Dermis blood vessel endothelial cell (primary cell): ENCODE measurements at places on chromosomes 3 and 15. TPM values are rescaled to one million over a fixed set of nuclear protein-coding genes. Genes with fewer than 3 reads are reported as not detected.

- DNase-seq: no peak
Measured at GRCh38 chr3:113300596-113300995, 89.2 kb downstream of the BOC start.

DNA sequence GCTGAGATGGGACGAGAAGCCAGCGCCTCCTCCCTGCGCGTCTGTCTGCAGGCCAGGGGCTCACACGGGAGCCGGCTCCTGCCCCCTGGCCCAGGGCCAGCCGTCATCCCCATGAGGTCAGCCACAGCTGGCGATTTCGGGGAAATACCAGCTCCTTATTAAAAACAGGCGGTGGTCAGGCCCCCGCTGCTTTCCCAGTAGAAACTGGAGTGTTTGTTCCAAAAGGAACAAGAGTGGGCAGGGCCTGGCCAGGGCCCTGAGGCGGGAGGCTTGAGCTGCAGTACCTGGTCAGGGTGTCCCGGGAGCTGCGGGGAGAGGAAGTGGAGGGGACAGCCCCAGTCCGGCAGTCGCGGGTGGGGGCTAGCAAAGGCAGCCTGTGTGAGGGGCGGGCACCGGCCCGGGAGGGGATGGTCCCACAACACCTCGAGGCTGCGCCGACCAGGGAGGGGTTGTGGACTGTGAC is 17.8 kb downstream of the MYL3 start:
- DNase-seq: peak; percentile 42

The RTP1 gene
- not detected in 2 replicates for total RNA-seq

DNA sequence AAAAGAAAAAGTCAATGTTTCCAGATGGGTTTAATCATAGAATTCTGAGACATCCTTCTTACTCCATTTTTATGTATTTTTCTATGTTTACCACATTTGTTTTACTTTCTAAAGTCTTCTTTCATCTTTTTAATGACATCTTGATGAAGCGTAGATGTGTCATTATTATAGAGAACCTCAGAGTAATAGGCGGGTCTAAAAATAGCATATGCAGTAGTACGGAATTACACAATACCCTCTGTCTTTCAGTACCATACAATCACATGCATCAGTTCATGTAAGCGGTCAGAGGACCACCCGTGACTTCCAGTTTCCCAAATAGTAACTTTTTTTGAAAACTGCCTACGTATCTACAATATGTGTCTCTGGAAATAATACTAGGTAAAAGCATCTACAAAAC is 224.0 kb downstream of the PLOD2 start:
- no peak for DNase-seq

- no peak for DNase-seq
Measured at GRCh38 chr3:96478496-96478895, 335.9 kb upstream of the EPHA6 start.

DNA sequence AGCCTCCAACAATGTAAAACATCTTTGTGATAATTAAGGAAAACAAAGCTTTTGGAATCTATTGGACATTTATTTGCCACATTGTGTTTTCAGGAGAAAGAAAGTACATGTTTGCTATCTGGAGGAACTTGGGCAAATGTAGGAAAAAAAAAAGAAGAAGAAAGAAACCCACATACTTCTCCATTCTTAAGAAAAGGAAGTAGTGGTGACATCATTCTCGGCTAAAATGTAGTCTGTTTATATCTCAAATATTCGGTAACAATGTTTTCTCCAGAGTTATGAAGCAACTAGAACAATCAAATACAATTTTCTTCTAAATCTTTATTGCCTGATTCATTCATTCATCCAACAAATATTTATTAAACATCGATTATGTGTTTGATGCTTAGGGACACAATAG is 2.3 kb upstream of the TGFBR2 start:
- DNase-seq: peak; percentile 59

The TMEM40 gene
- not detected in 2 replicates for total RNA-seq

- DNase-seq: peak; percentile 23
Measured at GRCh38 chr3:7877312-7877711, 624.3 kb upstream of the LMCD1 start.

The NSUN3 gene
- 13.8 and 14.0 TPM in 2 replicates for total RNA-seq
